Stimulated activated CD8-positive, alpha-beta memory T cell treated with anti-CD3 and anti-CD28 coated beads, Interleukin-7, amount 100 ng/mL, for 1 hour (primary cell): ENCODE measurements at places on chromosomes 5 and 9.

GRCh38 chr5:72117307-72117706, 10.0 kb downstream of the MAP1B start:
- DNase-seq: no peak

DNA sequence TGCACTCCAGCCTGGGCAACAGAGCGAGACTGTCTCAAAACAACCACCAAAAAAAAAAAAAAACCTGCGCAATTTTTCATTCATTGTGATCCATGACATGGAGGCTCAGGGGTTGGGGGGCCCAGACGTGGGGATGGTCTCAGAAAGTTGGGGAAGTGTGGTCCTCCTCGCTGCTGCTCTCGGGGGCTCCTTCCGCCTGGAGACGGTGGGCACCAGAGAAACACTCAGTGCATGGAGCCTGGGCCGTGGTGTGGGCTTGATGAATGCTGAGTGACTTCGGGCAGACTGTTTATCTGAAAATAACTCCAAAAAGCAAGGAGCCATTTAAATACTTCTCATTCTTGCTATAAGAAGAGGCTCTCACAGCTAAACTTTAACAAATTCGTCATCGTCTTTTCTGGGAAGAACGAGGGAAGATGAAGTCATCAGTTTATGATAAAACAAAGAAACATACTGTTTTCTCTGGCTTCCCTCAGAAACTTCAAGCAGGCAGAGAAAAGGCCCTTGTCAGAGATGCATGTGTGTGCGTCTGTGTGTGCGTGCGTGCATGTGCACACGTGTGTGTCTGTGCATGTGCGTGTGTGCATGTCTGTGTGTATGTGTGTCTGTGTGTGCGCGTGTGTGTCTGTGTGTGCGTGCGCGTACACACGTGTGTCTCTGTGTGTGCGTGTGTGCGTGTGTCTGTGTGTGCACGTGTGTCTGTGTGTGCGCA, 35.0 kb downstream of the RASGEF1C start:
- DNase-seq: no peak

DNA sequence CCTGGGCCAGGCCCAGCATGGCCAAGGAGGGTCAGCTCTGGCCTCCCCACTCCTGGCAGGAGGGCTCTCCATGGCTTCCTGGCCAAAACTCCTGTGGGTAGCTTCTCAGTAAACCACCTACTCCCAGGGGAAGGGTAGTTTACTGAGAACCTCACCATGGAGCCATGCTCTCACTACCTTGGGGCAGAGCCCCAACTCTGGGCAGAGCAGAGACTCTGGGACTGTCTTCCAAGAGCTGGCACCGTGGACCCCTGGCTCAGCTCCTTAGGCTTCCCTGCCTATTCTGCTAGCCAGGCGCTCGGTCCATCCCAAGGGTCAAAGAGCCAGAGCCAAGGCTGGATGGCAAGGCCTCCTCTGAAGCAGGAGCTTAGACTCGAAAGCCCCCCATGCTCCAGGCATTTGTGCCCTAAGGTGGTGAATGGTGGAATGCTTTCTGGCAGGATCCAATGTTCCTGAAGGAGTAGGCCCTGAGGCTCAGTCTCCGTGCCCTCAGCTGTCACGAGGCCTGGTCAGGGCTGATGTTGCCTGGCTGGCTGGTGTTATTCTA, 19.6 kb downstream of the TCF7 start:
- no peak for DNase-seq

- DNase-seq: no peak
Observed at GRCh38 chr5:132232465-132232864, 4.8 kb upstream of the P4HA2 start.

DNA sequence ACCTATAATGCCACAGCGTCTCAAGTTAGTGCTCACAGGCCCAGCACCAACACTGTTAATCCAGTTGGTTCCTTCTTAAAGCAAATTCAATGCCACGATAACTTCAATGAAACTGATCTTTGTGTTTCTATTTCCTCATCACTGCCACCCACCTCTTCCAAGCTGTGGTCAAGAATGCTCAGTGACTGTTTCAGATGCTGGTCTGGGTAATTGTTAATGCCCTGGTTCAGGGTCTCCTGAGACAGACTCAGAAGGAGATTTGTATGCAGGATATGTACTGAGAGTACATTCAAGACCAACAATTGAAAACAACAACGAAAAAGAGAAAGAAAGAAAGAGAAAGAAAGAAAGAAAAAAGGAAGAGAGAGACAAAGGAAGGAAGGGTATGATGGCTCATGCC, 505.3 kb downstream of the TLE4 start:
- DNase-seq: no peak

GRCh38 chr5:67221487-67222242, 25.1 kb upstream of the CD180 start:
- DNase-seq: no peak
